Coronary artery (tissue), 2 donors: ENCODE measurements at places on chromosomes 12 and 14.

DNA sequence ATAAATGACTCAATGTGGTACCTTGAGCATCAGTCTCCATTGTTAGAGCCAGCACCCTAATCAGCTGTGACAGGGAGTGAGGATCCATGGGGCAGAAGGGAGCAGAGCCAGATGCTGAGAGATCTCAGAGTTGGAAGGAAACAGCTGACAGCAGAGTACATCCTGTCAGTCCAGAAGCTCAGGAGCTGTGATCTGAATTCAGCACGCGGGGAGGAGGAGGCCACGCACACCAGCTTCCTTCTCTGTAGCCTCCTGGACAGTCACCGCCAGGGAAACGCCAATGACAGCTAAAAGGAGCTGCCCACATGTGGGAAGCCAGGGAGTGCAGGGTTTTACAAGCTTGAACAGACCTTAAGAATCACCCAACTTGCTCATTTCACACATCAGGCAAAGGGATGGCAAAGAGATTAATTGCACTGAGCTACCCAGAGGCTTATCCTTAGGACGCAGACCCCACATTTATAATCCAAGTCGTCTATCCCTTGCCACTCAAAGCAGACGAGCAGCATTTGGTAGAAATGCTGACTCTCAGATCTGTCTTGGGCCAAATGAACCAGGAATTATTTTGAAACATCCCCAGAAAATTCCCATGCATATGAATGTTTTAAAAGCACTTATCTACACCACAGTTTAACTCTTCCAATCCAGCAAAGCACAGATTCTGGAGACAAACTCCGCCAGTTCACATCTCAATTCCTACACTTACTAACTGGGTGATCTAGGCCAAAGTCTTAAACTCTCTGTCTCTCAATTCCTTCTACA, 322.6 kb upstream of the TMTC1 start:
- DNase-seq = no peak

GRCh38 chr12:8699714-8700113, 1.9 kb downstream of the RIMKLB start:
- no peak for DNase-seq

GRCh38 chr14:65948302-65948701, 535.8 kb downstream of the FUT8 start:
- DNase-seq = no peak

GRCh38 chr14:53180272-53181221, 27.4 kb upstream of the DDHD1 start:
- DNase-seq = no peak

DNA sequence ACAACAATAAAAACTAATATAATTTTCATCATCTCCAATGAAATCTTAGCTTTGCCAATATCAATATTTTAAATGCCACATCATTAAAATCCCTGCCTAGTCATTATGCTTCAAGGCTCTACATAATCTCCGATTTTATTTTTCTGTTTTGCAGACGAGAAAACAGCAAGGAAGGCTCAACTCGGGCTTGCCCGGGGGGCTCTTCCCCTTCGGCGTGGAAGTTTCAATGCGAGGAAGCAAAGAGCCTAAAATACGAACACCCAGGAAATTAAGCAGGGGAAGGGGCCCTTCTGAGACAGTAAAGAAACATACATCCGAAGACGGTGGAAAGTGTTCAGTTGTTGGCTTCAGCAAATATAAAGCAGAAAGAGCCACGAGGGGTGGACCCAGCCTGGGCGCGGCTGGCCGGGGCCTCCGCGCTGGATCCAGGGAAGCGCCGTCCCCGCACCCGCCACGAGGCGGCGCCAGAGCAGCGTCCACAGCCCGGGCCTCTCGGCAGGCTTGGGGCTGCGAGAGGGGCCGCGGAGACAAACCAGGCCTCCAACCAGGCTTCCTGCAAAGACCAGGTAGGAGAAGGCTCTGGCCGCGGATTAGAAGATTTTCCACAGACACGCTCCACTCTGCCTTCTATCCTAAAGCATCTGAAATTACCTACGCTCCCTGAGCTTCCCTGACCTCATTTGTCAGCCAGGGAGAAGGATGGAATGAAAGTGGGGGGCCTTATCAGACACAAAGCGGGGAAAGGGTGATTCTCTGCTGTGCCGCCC, 77.2 kb downstream of the SERPINA3 start:
- DNase-seq = no peak

- peak; percentile 87 for DNase-seq
Observed at GRCh38 chr12:113244047-113244460, 22.8 kb downstream of the TPCN1 start.

- DNase-seq = no peak
Observed at GRCh38 chr14:51487848-51488247, 163.9 kb upstream of the FRMD6 start.

DNA sequence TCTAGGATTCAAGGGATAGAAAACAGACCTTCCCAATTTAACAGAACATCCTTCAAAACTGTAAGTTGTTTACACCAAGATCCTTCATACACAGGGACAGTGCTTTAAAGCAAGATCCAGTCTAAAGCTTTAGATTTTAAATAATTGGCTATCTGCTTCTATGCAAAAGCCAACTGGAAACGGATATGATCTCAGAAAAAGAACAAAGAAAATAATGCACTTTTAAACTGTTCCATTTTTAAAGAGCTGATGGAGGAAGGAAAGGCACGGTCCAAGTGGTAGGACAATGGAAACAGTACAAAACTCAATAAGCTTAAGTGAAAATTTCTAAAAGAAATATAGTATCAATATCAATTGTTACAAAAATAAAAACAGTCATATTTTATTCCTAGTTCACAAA, 27.7 kb downstream of the LRP6 start:
- DNase-seq = no peak

DNA sequence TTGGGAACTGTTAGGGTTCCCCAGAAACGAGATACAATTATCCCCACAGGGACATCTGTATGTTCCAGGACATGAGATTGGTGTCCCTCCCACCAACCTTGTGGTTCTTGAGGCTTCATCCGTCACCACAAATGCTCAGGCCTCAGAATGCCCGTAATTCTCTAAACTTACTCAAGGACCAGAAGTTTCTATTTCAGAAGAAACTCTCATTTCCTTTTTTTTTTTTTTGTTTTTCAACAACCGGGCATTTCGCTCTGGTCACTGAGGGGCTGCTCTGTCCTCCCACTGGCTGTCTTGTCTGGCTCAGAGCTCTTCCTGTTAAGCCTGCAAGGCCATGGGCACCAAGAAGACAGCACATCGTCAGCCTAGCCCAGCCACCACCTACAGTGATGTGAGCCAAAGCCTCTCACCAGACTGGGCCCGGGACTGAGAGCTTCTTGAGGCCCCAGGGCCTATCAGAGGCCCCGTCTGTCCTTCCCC, 36.2 kb downstream of the VDR start:
- no peak for DNase-seq

GRCh38 chr14:54577977-54578376, 11.0 kb downstream of the SAMD4A start:
- no peak for DNase-seq

- DNase-seq = no peak
Observed at GRCh38 chr14:55547650-55548315, 32.2 kb upstream of the KTN1 start.
